ENCODE measurements at places on chromosomes 1 and 21.

DNA sequence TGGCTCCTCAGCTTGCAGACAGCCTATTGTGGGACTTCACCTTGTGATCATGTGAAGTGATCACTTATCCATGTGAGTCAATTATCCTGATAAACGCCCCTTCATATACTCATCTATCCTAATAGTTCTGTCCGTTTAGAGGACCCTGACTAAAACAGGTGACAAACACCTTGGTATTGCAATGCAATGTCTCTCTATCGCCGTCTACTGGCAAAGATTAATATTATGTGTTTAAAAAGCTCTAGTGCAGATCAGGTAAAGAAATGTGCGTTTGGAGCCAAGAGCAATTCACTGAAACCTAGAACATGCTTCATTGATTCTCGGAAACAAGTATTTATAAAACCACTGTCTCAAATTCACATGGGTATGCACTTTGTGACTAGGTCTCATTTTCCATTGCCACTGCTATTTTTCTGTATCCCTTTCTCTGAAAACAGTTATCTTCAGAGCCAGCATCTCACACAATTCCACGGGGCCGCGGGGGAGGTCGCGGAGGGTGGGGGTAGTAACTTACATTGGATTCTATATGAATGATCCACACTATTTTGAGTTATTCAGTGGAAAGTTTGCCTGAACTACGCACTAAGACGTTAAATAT is 554.6 kb upstream of the NCAM2 start:
- no peak for DNase-seq

DNA sequence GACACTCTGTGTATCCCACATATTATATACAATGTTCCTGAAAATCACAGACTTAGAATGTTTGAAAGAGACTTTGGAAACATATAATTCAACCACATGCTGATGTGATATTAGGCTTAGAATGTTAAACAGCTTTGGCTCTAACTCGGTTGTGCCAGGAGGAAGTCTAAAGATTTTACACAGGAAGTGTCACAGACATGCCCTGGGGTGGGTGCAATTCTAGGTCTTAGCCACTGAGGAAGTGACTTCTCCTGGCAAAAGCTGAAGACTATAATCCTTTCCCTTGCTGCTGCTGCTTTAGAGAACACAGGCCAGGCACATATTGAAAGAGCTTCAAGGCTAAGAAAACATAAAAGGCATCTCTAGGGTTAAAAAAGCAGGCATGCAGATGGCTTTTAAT is 51.0 kb downstream of the RPL5 start:
- DNase-seq = peak; percentile 24

DNA sequence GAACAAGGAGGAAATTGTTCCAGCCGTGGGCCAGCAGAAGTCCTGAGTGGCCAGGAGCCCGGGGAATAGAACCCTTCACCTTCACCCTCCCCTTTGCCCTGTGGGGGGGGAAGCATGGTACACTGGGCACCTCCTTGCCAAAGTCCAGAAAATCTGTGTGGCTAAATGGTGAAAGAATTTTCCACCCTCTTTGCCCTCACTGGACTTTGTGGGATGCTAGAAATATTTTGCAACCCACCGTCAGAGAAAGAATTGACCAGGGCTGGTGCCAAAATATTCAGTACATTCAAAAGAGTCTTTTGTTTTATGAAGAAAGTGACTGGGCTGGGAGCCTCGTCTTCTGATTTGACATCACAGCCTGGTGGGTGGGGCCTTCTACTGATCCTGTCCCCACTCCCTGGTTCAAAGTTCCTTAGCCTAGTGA is 14.6 kb downstream of the NFASC start:
- DNase-seq = no peak

- DNase-seq = no peak
Measured at GRCh38 chr1:8533124-8533523, 215.2 kb downstream of the SLC45A1 start.

DNA sequence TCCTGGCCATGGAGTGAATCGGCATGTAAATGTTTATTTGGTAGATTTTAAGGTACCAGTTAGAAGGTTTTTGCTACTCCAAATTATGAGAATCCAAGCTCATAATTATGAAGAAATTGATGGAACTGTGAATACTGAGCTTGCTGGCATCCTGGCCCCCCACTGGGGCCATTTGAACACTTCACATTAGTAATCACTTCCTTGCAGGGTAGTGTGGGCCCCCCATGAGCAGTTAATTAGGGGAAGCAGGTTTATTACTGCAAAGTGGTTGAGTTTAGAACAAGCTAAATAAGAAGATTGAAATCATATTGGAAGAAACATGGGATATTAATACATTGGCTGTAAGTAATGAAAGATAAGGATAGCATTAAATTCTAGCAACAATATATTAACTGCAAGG is 86.7 kb downstream of the S1PR1 start:
- DNase-seq = no peak

DNA sequence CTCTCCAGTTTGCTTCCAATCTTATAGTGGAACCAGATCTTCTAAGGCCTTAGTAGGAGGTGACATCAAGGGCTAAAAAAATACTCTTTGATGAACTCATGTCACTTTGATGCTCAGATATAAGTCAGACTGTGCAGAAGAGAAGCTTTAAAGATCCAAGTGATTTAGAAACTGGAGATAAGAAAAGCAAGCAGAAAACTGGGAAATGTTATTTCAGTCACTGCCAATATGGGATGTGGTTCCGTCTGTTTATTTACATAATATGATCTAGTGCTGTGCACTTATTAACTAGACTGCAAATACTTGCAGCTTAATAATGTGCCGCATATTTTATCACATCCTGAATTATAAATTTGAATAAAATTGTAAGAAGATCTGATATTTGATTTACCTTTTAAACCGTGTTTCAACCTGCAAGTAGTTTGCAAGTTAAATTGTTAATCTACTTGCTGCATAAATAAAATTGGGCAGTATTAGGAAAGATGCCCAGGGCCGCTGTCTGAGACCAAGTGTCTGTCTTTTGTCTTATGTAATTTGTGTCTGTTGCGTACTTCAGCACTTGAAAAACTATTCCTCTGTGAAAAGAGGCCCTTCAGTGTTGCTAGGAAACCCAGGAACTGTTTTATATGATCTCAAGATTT is 29.6 kb downstream of the CXADR start:
- DNase-seq = no peak

GRCh38 chr1:107786203-107786845 is 178.7 kb downstream of the VAV3 start:
- no peak for DNase-seq

- DNase-seq = no peak
Measured at GRCh38 chr21:45262616-45263015, 25.1 kb downstream of the POFUT2 start.

DNA sequence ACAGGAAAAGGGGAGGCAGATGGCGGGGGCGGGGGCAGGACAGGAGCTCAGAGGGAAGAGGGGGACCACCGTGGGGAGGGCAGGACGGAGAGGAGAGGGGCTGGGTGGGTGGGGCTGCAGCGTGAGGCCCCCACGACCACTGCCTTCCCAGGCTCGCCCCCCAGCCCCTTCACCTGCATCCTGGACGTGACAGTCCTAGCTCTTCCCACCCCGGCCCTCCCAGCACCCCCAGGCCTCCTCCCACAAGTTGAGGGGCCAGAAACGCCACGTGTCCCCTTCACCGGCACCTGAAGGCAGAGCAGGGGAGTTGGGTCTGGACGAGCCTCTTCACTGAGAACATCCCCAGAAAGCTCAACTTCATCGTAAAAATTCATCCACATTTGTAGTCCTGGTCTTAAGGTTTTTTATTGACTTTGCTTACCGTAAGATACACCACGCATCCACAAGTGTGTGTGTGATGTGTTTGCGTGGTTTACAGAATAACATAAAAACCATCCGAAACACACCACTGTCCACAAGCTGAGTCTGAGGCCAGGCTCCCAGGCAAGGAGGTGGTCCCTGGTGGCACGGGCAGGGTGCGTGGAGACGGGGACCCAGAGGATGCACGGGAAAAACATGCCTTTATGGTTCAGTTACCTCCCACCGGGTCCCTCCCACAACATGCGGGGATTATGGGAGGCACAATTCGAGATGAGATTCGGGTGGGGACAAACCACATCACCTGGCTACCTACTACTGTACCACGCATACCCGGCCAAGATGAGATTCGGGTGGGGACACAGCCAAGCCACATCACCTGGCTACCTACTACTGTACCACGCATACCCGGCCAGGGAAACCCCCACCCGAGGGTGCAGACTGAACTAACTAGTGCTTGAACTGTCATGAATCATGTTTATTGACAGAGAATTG is 13.9 kb upstream of the COL18A1 start:
- no peak for DNase-seq

DNA sequence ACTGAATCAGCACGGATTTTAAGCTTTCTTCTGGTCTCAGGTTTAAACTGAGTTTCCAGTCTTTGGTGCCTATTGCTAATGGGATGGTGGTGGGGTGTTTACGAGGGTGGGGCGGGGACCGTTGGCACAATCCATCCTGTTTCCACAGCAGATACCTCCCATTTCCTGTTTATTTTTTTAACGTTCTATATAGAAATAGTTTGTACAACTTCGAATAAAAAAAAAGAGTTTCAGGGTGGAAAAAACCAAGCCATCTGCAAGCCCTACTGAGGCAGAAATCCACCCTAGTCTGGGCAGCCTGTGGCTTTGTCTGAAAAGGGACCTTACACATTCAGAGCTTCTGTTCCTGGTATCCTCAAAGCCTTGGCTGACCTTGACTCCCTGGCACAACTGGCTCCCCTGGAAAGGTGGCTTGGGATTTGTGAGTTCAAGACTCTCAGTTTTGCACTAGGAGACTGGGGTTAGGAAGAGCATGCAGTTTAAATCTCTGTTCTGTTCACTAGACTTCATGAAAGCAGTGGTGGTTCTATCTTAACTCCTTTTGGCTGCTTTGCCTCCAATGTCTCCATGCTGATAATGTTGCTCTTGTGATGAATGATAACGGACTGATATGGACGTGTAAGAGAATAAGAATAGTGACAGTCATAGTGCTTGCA is 46.7 kb downstream of the VANGL2 start:
- DNase-seq = no peak

- no peak for DNase-seq
Measured at GRCh38 chr1:246674049-246674448, 50.2 kb upstream of the SCCPDH start.

DNA sequence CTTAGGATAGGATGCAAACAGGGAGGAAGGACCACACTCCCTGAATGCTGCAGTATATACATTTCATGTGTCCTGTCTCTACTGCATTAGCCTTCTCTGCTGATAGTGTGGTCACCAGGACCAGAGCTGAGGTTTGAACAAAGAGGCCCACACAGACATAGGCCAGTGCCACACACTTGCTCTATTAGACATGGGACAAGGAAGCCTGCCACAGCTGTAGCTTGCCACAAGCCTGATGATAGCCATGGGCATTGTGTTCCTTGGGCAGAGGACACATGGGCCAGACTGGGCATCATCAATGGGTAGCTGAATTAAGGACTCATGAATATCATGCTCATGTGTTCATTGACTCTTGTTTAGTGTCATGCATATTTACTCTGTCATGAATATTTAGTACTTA is 10.4 kb downstream of the CAMSAP2 start:
- no peak for DNase-seq

- no peak for DNase-seq
Measured at GRCh38 chr1:12591267-12591938, 26.6 kb downstream of the DHRS3 start.

DNA sequence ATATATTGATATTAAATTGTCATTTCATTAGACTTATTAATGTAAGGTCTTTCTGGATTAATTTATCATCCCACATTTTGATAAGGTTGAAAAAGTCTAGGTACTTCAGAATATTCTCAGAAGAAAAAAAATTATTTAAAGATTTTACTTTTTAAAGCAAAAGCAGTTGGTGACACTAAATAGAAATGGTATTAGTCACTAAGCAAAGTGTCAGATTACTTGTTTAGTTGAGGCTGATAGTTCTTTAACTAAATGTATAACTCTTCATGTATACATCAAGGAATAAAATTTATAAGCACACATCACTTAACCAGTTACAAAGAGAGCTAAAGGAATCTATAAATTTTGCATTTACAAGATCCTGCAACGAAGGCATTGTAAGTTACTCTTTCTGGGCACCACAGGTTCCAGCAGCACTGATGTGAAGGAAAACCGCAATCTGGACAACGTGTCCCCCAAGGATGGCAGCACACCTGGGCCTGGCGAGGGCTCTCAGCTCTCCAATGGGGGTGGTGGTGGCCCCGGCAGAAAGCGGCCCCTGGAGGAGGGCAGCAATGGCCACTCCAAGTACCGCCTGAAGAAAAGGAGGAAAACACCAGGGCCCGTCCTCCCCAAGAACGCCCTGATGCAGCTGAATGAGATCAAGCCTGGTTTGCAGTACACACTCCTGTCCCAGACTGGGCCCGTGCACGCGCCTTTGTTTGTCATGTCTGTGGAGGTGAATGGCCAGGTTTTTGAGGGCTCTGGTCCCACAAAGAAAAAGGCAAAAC is 101.1 kb downstream of the ADARB1 start:
- DNase-seq = no peak

DNA sequence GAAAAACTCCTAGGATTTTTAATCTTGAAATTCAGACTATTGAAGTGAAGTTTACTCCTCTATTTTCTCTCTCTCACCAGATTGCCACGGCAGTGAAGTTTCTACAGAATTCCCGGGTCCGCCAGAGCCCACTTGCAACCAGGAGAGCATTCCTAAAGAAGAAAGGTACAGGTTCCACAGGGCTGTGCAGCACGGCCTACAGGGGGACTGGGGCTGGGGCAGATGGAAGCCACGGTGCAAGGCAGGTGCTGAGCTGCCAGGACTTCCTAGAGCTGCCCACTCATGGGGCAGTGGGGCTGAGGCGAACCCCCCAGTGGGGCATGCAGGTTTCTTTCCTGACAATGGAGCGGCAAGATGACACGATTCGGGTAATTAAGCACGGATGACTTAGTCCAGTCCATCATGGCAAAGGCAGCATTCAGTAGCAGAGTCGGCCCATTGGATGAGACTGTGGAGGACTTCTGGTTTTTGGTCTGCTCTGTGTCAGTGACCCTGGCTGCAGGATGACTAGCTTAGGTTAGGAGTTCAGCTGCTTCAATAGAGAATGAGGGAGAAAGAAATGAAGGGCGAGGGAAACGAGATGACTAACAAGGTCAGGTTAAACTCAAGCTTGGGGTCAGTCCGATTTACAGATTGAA is 61.5 kb downstream of the PEX14 start:
- no peak for DNase-seq

GRCh38 chr1:113677250-113678158 is 81.8 kb downstream of the PHTF1 start:
- DNase-seq = peak; percentile 20

- DNase-seq = no peak
Measured at GRCh38 chr1:228306275-228307217, 98.7 kb downstream of the OBSCN start.

- DNase-seq = no peak
Measured at GRCh38 chr1:217029281-217030157, 306.3 kb upstream of the ESRRG start.
